ENCODE measurements at places on chromosomes 6 and 20.
A peak's percentile ranks its signal among the peaks of the same experiment; 100 is the strongest.

- DNase-seq: no peak
Observed at GRCh38 chr6:14088600-14089192, 28.9 kb upstream of the CD83 start.

GRCh38 chr6:43800298-43800623, 30.2 kb downstream of the VEGFA start:
- DNase-seq: no peak

- no peak for DNase-seq
Observed at GRCh38 chr20:57038608-57039440, 227.6 kb downstream of the BMP7 start.

DNA sequence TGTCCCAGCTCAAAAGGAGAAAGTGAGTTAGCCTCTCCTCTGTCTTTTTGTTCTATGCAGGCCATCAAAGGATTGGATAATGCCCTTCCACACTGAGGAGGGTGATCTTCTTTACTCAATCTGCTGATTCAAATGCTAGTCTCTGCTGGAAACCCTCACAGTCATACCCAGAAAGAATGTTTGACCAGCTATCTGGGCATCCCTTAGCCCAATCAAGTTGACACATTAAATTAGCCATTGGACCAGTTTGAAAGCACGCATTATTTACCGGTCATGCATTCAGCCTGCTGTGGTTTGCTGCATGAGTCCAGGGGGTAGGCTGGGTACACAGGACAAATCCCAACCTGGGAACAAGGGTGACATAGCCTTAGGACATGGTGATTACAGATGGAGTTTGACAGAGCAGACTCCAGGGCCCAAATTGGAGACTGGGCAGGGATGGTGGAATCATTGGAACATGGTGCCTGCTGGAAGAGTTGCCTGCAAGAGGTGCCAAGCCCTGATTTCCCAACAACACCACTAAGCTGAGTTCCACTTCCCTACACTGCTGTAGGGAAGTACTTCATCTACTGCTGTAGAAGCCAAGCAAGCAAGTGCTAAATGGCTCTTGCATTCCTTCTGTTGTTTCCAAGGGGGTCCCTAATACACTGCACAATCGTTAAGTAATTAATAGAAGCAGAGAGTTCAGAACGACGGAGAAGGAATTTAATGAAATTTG, 87.7 kb downstream of the RNF182 start:
- DNase-seq: no peak

DNA sequence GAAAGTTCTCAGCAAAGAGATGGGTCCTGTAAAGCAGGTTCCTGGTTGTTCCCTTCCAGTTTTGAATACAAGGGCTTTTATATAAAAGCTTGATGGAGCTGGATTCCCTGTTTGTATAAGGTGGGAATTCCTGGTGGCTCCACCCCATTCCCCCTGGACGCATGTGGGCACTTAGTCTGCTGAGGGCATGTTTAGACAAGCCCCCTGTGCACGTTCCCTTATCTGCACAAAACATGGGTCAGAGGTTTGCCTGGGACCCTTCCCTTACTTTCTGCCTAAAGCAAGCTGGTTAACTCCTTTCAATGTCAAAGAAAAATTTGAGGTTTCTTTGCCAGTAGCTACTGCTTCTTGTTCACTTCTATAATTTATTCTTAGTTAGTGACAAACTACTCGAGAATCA, 181.1 kb downstream of the BCKDHB start:
- DNase-seq: no peak

DNA sequence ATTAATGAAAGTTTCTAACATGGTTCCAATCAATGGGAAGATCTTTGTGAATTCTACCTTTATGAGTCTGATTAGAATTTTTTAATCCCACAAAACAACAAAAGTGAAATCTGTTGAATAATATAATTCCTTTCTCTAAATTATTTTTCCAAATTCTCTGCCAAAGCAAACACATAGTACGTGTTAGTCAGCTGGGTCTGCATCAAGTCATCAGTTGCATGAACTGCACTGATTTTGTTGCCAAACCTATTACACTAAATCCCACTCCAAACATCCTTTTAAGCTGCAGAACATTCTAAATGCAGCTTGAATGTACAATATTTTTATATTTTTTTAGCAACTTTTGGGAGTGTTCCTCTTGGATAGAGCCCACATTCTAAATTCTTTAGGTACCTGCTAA, 199.0 kb upstream of the HSF2 start:
- DNase-seq: no peak

GRCh38 chr6:157551041-157551832, 170.2 kb downstream of the ZDHHC14 start:
- DNase-seq: no peak

DNA sequence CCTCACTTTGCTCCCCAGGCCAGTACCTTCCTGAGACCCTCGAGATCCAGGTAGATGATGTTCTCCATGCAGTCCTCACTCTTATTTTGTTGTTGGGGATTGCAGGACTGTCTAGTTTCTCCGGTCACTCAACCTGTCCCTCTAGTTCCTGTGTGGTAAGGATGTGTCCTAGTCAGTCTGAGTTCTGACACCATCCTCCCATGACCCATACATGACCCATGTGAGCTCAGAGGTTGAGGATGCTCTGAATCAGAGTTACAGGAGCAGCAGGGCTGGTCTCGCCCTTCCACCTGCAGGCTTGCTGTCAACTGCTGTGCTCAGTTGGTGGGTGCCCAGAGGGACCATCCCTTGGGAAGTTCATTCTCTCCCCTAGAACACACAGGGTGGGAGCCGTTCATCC, 11.9 kb upstream of the CST8 start:
- DNase-seq: no peak

DNA sequence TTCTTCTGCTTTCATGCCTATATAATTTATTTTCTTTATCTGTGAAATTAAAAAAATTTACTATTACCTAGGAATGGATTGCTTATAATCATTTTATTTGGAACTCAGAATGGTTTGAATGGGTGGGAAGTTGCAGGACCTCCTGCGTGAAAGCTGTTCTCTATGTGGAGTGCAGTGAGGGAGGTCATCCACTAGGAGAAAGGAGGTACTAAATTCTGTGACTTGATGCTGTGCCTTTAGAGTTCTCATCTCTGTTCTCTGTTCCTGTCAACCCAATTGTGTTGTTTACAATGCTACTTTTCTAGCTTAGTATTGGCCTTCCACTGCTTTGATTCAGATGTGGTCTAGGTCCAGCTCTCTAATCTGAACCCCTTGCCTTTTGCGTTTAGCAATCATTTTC, 65.0 kb upstream of the HIVEP1 start:
- no peak for DNase-seq

DNA sequence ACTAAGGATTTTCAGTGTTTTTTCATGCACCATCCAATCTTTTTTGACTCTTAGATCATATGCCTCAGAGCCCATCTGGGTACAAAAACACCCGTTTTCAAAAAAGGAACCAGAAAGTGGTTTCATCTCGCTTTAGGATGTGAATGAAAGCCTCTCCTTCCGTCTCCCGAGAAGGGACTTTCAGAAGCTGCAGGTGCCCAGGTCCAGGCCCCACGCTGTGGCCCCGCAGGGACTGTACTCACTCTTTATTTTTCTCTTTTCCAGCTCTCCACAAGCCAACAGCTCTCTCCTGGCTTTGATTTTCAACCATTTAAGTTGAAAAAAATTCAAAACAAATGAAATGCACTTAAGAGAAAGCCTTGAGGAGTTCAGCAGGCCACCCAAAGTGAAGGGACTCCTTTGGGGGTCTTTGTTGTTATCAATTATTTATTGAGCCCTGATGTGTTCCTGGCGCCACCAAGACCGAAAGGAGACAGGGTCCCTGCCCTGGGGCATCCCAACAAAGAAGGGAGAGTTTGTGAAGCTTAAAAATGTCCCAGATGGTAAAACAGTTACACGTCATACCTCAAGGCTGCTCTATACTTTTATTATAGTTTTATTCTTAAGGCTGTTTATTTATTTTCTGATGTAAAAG, 467.3 kb downstream of the PREX1 start:
- no peak for DNase-seq

DNA sequence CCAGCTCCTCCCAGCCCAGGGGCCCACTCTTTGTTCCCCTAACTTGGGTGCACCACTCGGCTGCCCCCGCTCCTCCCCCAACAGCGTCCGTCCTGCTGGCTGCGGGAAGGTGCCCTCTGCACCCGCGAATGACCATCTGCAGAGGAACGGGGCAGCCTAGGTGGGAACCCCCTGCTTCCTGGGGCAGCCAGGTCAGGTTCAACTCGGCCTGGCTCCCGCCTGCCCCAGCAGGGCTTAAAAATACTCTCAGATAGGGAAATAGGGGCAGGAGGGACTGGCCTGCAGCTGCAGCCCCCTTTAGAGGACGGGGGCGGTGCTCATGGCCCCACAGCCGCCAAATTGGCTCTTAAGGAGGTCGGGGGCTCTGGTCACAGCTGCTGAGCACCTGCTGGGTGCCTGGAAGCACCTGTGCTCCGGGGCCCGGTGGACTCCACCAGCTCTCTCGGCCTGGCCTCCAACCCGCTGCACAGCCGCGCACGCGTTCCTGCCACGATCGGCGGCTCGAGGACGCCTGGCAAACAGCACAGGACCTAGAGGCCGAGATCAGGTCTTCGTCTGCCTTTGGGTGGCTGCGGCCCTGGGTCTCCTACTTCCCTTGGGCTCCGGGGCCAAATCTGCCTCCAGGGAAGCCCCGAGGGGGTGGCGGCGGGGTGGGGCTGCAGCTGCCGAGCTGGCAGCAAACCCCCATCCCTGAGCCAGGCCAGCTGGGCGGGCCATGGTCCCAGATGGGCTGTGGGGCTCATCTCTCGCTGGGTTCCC, 700 bp upstream of the LAMA5 start:
- DNase-seq: peak; percentile 21

- no peak for DNase-seq
Observed at GRCh38 chr6:124356276-124356810, 552.7 kb downstream of the NKAIN2 start.

DNA sequence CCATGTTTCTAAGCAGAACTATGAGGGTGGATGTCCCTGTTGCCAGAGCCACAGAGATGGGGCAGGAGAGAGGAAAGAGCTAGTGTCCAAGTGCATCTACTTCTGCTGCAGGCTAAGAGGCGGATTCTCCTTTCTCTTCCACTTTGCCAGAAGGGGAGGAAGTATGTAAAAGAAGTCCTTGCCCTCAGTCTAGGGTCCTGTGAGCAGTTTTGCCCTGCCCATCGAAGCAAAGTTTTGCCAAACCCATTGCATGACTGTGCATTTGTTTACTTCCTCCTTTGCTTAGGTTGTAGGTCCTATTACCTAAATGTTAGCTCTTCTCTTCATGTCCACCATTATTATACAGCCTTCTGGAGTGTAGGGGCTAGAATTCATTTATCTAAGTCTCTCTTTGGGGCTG, 106.2 kb upstream of the ARMC2 start:
- no peak for DNase-seq

GRCh38 chr6:6559994-6560570, 28.4 kb upstream of the LY86 start:
- no peak for DNase-seq

DNA sequence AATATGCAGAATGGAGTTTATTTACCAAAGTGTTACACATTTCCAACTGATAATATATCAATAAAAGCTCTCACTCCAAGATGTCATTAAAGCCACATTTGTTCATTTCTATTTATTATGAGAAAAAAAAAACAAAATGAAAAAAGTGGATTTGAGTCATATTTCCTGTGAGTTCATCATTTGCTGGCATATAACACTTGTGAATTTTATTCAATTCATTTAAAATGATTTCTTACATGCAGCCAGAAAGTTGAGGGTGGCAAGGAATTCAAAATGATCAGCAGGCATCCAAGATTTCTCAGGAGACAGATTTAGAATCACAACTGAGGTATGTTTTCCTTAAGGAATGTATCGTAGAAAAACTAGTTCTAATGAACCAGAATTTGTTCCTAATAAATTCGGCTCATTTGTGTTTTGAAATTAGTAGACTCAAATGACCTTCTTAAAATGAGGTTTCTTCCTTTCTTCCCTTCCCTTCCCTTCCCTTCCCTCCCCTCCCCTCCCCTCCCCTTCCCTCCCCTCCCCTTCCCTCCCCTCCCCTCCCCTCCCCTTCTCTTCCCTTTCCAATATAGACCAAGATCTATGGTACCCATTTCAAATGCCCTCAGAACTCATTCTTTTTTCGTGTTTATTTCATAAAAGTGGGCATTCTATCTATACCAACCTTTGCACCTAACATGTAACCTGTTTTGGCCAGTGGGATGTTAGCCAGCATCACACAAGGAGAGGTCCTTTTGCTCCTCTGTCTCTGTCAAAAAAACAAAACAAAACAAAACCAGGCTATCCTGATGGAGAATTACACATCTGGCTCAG, 357.9 kb upstream of the TSHZ2 start:
- DNase-seq: no peak

GRCh38 chr20:62378215-62378614, 8.7 kb upstream of the RPS21 start:
- no peak for DNase-seq

GRCh38 chr6:49978332-49979226, 9.2 kb upstream of the DEFB113 start:
- DNase-seq: no peak

GRCh38 chr6:146545581-146545980, 1.9 kb downstream of the RAB32 start:
- no peak for DNase-seq

- peak; percentile 22 for DNase-seq
Observed at GRCh38 chr20:10671919-10672623, 1.7 kb downstream of the JAG1 start.

- no peak for DNase-seq
Observed at GRCh38 chr6:161792851-161793493, 519.1 kb upstream of the AGPAT4 start.

- no peak for DNase-seq
Observed at GRCh38 chr6:36069573-36069972, 42.0 kb downstream of the MAPK14 start.

DNA sequence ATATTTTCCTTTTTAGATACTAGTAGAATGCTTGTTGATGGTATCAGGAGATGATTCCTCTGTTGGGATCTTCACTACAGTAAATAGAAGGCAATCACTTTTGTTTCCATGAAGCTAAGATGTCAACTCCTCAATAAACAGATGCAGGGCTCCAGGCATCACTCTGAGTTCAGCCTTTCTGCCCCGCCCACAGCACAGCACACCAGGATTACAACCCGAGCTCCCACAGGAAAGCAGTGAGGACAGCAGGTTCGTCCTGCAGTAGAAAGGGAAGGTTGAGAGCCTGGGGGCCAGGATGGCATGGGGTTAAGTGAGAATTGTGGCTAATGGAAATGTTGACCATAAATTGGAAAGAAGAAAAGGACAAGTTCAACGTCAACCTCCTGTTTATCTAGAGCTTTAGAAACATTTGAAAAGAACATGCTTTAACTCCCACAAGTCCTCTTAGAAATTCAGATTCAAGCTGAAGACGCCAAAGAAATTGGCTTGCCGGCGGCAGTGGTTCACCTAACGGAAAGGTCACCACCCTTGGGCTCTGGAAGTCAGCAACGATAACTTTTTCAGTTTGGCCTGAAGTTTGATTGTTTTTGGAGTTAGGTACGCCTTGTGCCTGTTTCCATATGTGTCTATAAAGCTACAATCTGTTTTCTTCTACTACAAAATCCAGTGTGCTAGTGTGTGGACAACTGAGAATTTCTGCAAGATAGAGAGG, 144.4 kb upstream of the PDE10A start:
- no peak for DNase-seq

All from activated naive CD4-positive, alpha-beta T cell treated with Interleukin-2 at 50 U/mL for 16 hours (primary cell).